Lung microvascular endothelial cell (primary cell): ENCODE measurements at places on chromosomes 2 and 18. TPM values are rescaled to one million over a fixed set of nuclear protein-coding genes. Genes with fewer than 3 reads are reported as not detected.
A peak's percentile ranks its signal among the peaks of the same experiment; 100 is the strongest.

GRCh38 chr2:69165091-69165880, 152.3 kb downstream of the ANTXR1 start:
- no peak for DNase-seq

DNA sequence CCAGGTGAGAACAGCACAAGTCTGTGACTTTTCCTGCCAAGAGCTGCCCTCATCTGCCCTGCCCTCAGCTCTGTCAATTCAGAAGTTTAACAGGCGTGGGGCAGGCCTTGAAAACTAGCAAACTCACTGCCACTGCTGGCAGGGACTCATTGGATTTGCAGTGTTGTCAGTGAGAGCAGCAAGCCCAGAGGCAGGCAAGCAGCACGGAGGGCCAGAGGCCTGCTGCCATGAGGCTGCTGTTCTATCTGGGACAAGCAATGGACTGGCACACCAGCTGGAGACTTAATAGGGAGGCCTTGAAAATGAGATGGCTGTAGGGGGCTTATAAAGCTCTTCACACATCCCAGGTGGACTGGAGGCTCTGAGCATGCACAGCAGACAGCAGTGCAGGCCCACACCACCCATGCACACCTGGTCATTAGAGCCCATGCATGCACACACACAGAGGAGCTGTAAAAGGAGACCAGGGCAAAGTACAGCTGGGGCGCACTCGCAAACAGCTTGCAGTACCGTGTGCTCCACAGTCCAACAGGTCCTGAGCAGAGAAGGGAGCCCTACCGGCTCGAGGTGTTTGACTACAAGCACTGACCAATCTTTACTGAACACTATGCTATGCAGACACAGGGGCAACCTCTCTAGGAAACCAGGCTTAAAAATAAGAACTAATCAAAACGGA, 28.7 kb downstream of the MGAT4A start:
- no peak for DNase-seq

DNA sequence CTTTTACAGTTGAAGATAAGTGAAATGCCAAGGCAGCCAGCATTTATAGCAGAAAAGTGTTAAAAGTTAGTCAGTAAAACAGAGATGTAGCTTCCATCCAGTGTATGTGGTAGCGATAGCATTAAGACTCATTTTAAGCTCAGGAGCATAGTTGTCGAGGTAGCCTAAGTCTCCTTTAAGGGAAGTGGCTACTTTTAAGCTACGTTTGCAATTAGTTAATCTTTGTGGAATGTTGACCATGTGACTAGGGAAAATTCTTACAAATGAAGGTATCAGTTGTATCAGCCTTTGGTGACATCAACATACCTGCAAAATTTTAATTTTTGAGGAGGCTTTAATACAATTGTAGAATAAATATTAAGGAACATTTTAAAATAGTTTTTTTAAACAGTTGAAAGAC, 61.9 kb downstream of the LHCGR start:
- DNase-seq, result no peak

- no peak for DNase-seq
Measured at GRCh38 chr18:10168477-10168876, 254.7 kb downstream of the VAPA start.

DNA sequence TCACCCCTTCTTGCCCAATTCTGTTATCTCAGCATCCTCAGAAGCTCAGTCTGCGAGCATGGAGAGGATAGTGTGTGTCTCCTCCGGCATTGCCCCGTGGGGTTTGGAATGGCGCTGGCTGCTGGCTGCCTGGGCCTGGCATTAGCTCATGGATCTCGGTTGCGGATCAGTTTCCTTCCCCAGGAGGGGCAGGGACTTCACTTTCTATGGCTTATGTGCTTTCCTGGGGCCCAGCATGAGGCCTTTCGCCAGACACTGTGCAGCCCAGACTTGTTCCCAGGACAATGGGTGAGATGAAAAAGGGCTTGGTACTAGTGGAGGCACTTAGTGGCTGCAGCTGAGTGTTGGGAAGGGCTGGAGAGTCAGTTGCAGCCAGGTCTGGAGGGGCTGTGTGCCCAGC, 143.3 kb downstream of the GLI2 start:
- DNase-seq, result no peak

DNA sequence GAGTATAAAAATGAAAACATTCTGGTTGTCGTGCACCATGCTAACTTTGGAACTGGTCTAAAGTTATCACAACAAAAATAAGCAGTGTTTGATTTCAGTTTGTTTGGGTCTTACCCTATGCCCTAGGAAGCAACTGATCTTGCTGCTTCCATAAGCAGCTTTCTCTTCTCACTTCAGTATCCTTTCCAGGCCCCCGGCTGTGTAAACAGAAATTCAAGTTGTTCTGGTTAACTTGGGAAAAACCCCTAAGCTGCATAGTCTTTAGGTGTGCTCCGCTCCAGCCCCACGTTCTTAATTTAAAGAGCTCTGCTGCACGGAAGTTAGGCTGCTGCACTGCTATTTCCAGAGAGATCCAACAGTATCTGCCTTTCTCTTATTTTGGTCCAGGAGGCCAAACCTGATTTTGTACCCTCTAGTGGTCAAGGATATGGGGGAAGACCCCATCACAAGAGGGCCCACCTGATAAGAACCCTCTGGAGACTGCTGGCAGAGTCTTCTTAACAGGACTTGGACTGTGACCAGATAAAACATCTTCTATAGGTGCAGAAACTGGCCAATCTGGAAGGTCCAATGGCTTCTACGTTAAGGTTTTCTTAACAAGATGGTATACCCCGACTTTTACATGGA, 69.1 kb downstream of the FEZ2 start:
- DNase-seq, result no peak

DNA sequence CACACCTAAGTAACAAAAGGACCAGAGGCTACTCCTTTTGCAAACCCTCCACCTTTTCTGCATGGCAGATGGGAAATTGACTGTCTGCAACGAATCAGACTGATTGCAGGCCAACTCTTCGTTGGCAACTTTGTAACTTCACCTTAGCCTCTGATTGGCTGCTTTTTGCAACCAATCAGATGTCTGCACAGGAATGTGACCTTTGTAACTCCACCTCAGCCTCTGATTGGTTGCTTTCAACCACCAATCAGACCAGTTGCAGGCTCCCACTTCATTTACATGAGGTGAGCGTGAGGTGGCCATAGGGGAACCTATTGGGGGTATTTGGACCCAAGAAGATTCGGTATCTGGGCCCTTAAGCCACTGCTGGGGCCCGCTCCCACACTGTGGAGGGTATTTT, 209.0 kb downstream of the EN1 start:
- no peak for DNase-seq

GRCh38 chr2:212960336-212960735, 191.1 kb downstream of the IKZF2 start:
- DNase-seq, result no peak

DNA sequence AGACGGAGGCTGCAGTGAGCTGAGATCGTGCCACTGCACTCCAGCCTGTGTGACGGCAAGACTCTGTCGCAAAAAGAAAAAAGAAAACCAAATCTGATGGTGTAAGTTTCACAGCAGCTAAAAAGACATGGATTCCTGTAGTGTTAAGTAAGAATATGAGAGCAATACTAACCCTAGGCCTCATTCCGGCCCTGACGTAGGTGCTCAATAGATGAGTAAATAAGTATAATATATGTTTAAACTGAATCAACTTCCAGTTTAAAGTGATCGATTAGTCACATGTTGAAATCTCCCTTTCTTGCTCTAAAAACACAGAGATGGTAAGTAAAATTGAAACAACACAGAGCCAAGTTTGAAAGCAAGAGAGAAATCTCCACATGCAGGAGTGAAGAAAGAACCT, 8.0 kb downstream of the ME2 start:
- no peak for DNase-seq

DNA sequence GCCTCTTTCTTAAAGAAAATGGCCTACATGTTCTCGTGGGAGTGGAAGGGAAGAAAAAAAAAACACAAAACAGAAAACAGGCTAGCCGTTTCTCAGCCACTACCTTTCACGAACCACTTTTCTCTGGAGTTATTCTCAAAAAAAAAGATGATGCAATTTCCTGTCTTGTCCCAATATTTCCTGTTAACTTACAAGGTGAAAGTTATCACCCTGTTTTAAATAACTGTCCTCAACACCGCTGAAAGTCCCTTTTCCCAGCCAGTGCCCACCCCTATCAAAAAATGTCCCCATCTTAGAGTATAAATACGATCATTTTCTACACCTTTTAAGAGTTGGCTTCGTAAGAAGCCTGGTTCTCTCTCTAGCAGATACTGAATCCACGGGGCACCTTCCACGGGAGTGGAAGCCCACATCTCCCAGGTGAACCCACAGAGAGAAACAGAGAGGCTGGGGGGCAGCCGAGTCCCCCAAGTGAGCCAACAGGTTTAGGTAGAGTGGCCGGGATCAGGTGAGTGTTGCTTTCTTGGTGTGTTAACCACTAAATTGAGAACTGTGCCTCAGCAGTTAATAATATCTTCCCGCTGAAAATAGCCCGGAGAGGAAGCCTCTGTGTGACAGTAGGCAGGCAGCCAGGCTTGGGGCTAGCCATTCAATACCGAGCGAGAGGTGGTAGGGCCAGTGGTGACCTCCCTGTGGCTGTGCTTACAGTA, 15.9 kb downstream of the SMAD7 start:
- DNase-seq, result peak; percentile 57

DNA sequence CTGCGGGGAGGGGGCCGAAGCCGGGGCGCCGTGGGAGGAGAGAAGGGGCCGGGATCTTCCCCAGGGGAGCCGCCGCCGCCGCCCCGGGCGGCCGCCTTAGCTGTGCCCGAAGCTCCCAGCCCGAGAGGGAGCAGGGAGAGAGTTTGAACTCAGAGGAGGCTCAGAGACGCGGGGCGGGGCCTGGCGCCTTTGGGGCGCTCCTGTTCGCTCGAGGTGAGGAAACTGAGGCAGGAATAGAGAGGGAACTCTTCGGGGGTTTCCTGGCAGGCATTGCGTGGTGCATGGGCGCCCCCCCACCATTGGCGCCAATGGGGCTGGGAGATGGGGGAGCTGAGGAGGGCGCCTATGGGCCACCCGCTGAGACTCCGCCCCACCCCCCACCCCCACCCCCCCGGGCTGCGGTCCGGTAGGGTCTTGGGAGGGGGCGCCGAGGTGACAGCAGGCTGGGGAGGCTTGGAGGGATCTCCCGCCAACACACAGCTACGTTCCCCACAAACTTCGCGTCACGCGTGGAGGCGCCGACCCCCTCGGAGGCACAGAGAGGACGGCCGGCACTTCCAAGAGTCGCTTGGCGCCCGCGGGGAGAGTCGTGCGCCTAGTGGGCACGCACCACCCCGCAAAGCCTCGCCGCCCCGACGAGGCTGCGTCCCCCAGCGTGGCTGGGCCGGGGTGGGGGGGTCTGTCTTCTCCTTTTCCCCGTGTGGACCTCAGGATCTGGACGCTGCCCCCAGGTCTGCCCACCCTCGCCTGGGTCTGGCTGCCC, 680 bp downstream of the CTDSP1 start:
- peak; percentile 27 for DNase-seq

DNA sequence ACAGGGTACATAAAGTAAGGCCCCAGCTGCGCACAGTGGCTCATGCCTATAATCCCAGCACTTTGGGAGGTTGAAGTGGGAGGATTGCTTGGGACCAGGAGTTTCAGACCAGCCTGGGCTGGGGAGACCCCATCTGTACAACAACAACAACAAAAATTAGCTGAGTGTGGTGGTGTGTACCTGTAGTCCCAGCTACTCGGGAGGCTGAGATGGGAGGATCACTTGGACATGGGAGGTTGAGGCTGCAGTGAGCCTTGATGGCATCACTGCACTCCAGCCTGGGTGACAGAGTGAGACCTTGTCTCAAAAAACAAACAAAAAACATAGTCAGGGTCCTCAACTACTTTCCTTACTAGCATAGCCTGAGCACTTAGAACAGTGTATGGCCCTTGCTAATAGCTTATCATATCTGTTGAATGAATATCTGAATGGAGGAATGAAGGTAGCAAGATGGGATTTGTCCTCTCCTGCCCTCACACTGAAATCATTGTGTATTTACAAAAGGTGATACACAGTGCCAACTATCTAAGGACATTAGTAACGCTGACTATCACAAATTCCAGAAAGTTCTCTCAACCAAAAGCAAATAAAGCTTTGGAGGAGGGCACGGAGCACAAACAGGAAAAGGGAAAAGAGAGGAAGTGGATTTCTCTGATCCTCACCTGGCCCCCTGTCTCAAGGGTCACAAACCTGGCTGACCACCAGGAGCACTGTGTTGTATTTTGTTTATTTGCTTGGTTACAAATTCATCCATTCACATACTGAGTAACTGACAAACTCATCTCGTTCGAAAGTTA, 38.1 kb downstream of the L3MBTL4 start:
- DNase-seq, result peak; percentile 9

DNA sequence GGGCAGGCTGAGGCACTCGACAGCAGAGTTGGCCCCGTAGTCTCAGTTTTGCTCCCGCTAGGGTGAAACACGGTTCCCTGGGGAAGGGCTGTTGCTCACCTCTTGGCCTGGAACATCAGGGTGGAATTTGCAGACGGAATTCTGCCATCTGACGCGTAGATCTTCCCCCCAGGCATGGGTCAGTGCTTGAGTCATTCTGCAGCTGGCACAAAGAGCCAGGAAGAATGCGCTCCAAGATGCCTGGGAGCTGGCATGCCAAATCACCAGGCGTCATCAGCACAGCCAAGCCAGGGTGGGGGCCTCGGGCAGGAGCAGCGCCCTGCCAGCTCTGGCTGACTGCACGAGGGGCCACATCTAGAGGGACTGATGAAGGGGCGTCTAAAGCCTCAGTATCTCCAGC, 42.7 kb downstream of the ODC1 start:
- peak; percentile 89 for DNase-seq

DNA sequence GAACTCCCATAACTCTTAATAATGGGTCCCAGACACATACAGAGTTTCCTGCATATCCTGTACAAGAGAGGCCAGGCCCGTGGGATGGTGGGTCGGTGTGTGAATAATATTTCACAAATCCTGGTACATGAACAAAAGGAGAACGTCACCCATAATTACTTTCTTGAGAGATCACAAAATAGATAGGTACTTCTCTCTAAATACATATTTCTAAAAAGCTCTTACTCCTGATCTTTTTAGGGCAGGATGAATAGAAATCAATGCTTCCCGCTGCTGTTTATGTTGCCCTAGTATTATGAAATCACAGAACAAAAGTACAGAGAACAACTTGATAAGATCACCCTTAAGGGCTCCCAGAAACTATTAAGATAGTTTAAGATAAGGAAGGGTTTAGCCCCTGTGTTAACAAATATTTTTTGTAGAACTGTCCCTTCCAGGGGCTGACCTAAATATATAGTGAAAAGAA, 5.4 kb downstream of the IRS1 start:
- DNase-seq, result no peak

The SLC14A1 gene
- total RNA-seq, result not detected in 2 replicates

The MC4R gene
- total RNA-seq, result not detected in 2 replicates

The LOXHD1 gene
- not detected in 2 replicates for total RNA-seq

The IL36RN gene
- not detected in 2 replicates for total RNA-seq
